Cortex of kidney (tissue), 1 donor: ENCODE measurements at places on chromosomes 11 and 22.

DNA sequence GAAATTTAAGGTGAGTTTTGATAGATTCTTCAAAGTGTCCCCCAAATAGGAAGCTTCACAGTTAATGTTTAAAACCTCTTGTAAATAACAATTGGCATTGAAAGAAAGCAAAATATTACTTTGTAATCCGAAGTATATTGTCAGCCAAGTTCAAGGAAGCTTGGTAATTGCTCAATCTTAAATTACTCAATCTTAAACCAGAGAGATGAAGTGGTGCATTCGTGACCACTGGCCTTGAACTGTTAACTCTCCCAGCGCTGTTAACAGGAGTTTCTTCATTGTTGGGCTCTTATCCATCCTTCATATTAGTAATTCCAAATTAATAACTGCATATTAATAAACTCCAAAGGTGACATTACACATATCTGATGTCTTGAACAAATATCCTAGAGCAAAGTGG is 20.6 kb upstream of the FDX1 start:
- DNase-seq = no peak

DNA sequence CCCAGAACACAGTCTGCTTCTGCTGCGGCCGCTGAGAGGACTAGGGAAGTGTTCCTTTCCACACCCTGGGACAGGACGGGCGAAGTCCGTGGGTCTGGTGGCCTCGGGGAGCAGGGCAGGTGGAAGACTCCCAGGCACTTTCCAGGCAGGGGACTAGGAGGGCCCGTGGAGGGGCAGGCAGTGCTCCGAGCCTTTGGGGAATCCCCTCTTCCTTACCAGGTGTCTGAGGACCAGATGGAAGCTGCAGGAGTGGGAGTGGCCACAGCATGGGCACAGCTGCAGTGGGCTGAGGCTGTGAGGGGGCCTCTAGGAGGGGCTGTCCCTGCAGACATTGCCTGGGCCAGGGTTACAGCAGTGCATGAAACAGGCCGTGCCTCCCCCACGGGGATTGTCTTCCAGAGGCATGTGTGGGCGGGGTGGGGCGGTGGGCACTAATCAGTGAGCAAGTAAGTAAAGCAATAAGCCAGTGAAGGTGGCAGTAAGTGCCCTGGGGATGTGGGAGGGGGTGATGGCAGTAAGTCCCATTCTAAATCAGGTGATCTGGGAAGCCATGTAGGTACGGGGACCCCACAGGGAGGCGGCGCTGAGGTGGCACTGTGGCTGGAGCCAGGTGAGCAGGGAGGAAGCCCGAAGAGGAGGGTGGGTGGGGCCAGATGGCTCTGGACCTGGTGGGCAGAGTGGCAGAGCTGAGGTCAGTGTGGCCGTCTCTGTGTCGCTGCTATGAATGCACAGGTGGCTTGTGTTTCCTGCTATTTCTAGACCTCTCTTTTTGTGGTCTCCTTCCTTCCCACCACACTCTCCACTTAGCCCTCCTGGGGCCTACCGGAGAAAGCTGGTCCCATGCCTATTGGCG is 66.4 kb downstream of the CTTN start:
- DNase-seq = no peak

- no peak for DNase-seq
These were observed 17.4 kb upstream of the CTSC start for GRCh38 chr11:88354912-88355311.

DNA sequence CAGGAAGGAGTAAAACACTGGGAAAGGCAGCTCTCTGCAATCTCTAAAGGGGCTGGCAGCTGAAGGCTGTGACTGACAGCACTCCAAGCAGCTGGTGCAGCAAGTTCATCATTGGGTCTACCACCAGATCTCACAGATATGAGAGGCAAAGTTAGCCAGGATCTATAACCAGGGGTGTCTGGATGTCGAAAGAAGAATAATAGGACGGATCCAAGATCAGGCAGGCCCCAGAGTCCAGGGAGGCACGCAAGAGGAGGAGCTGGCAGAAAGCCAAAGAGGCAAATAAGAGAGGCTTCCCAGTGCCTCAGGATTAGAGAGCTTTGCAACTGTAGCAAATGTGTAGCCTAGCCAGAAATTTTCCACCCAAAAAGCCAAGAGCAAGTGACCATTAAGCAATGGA is 77.1 kb downstream of the RBMXL2 start:
- DNase-seq = no peak

GRCh38 chr11:125886997-125887372 is 483 bp upstream of the HYLS1 start:
- no peak for DNase-seq

DNA sequence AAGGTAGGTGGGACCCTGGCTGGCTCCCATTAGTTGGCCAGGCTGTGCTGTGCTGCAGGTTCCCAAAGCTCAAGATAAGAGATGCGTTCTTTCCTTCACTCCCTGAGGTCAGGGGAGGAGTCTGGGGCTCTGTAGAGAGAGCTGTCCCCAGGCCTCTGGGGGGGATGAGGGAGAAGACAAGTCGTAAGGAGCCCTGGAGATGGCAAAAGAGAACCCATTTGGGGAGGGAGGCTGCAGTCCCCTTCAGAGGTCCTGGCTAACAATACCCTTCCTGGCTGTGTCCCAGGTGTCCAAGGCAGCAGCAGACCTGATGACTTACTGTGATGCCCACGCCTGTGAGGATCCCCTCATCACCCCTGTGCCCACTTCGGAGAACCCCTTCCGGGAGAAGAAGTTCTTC is 916 bp downstream of the GNG3 start:
- DNase-seq = no peak

DNA sequence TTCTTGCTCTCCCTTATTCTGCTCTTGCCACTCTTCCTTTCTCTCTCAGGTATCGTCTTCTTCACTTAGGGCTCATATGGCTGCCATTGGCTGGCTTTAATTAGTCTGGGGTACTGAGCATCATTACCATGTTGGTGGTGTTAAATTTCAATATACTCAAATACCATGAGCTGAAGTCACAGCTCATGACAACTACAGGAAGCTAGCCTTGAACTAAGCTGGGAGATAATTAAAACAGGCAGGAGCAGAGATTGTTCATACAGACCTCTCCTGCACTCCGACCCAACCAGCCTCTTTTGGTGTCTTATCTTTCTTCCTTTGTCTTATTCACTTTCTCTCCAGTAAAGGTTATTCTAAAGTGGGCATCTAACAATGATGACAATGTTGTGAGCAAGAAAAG is 130.9 kb upstream of the BLID start:
- DNase-seq = no peak

DNA sequence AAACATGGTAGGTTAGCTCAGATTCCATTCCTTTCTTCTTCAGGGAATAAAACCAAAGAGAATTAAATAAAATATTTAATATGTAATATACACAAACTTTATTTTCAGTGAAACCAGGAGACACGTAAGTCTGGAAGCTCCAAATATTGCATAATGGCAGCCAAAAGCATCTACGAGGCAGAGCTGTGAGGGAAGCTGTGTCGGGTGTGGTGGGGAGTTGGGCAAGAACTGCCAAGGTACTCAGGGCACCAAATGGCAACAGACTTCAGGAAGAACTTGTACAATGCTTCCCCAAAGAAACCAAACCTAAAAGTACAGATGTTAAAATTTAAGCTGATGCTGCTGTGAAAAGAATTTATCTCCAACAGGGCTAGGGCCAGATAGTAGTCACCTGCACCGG is 47.5 kb upstream of the C11orf87 start:
- DNase-seq = no peak

DNA sequence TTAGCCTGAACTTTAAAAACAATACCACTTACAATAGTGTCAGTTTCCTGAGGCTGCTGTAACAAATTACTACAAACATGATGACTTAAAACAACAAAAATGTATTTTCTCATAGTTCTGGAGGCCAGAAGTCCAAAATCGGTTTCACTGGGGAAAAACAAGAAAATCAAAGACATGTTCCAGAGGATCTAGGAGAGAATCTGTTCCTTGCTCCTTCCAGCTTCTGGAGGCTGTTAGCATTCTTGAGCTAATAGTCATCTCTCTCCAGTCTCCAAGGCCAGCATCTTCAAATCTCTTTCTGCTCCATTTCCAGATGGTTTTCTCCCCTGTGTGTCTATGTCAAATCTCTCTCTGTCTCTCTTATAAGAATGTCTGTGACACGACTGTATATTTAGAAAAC is 67.6 kb upstream of the TEAD1 start:
- DNase-seq = no peak

GRCh38 chr11:69308936-69309615 is 15.1 kb downstream of the MYEOV start:
- DNase-seq = no peak

DNA sequence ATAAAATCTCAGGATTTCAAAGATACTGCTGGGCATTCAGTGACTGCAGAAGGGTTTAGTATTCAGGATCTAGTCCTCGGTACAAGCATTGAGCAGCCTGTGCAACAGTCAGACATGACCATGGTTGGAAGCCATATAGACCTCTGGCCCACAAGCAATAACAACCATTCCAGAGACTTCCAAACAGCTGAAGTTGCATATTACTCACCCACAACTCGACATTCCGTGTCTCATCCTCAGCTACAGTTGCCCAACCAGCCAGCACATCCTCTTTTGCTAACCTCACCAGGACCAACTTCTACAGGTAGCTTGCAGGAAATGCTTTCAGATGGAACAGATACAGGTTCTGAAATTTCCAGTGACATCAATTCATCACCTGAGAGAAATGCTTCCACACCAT is 156.8 kb downstream of the C11orf91 start:
- DNase-seq = no peak

DNA sequence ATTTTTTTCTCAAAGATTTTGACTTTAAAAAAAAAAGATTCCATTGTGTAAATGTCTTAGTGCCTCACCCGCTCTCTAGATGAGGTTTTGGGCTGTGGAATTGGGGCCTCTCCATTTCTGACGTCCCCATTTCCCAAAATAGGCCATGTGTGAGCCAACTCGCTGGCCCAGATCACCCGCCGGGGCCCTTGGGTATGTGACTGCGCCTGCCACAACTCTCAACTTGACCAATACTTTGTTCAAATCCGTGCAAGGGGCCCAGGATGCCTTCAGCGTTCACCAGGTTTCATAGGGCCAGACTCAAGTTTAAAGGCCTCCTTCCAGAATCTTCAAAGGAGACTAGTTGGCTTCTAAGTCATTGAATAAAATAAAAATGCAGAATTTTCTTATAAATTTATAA is 96.0 kb downstream of the DHCR7 start:
- no peak for DNase-seq

DNA sequence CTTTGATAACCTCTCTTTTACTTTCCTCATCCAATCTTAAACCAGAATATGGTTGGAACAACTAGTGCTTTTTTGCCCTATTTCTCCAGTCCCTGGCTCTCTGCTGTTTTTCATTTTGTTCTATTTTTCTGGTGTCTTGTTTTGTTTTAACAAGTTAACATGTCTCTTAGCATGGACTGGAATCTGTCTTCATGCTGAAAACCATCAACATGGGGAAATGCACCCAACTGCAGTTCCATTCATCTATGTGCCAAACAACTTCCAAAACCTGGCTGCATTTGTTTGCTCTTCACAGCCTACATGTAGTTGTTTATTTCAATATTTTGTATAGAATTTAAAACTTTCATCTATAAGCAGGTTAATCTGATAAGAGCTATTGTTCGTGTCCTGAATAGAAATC is 46.8 kb upstream of the NOX4 start:
- no peak for DNase-seq

- DNase-seq = no peak
These were observed 191.4 kb downstream of the BUD13 start for GRCh38 chr11:116581349-116581748.

DNA sequence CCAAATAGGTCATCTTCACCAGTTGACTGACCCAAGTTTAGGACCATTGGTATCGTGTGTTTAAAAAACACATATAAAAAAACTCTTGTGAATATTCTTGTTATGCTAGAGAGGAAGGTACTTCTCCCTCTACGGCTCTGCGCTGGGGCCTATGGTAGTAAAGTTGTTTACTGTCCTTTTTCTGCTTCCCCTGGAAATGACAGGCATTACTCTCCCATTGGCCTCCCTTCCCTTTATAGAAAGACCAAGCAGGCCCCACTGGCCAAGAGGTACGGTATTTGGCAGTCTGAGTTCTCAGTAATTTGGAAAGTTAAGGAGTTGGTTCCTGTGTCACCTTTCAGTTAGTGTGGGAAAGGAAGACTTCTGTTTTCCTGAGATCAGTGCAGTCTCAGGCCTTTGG is 6.5 kb downstream of the THYN1 start:
- no peak for DNase-seq

DNA sequence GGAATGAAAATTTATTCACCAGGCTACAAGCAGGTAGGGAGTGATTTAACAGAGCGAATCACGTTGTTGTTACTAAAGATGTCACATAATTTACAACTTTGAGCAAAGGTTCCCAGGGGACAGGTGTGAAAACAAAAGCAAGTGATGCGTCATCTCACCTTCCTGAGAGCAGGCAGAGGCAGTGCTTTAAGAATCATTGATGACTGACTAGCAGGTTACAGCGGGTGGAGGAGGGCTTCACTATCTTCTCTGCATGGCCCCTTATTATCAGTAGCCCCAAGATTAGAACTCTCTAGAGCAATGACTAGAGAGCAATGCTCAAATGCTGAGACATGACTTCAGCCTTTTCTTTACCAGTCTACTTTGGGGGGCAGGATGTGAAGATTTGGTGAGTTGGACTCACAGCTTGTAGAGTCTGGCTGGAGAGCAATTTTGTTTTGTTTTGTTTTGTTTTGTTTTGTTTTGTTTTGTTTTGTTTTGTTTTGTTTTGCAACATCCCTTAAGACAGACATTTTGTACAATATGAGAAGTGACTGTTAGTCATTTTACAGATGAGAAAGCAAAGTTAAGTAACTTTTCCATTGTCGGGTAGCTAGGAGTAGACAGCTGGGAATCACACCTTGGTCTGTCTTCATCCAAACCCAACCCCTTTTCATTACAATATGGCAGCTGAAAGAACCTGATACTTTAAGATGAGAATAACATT is 84.8 kb downstream of the SLC1A2 start:
- DNase-seq = no peak

- no peak for DNase-seq
These were observed 11.6 kb downstream of the DDX17 start for GRCh38 chr22:38494498-38494897.

- no peak for DNase-seq
These were observed 28.4 kb upstream of the PAMR1 start for GRCh38 chr11:35553831-35554230.

- DNase-seq = no peak
These were observed 8.4 kb upstream of the TNFRSF13C start for GRCh38 chr22:41935015-41935351.

DNA sequence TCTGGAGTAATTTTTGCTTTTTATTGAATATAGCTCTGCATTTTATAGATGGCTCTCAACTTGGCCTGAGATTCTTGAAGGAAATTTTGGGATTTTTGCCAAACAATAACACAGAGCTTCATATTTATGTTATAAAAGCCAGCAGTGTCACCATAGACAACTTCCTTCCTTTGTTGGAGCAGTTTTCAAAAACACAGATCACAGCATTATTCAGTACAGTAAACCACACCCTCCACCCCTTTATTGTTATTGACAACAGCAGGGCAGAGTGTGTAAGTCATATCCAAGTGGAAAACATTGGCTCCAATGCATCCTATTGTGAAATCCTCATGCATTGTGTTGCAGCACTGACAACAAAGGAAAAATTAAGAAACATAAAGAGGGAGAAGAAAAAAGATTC is 62.6 kb upstream of the PRSS23 start:
- DNase-seq = no peak
